H7 (cell line): ENCODE measurements at places on chromosomes 7 and 10. TPM values are rescaled to one million over a fixed set of nuclear protein-coding genes. Genes with fewer than 3 reads are reported as not detected.

DNA sequence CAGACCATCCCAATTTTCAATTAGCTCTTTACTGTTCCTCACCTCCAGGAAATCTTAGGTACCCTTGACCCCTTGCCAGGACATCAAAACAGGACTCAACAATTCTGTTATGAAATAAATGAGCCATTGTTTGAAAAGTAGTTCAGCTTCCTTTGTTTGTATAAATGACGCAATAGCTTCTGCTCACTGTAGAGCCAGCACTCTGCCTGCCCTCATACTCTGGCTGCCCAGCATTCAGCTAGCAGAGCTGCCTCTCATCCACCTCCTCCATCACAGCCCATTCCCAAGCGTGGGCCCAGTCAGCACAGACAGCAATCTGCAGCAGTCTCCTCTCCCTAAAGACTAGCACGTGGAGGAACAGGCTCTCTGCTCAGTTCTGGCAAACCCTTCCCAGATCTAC is 478.6 kb downstream of the GRID1 start:
- no peak for DNase-seq

DNA sequence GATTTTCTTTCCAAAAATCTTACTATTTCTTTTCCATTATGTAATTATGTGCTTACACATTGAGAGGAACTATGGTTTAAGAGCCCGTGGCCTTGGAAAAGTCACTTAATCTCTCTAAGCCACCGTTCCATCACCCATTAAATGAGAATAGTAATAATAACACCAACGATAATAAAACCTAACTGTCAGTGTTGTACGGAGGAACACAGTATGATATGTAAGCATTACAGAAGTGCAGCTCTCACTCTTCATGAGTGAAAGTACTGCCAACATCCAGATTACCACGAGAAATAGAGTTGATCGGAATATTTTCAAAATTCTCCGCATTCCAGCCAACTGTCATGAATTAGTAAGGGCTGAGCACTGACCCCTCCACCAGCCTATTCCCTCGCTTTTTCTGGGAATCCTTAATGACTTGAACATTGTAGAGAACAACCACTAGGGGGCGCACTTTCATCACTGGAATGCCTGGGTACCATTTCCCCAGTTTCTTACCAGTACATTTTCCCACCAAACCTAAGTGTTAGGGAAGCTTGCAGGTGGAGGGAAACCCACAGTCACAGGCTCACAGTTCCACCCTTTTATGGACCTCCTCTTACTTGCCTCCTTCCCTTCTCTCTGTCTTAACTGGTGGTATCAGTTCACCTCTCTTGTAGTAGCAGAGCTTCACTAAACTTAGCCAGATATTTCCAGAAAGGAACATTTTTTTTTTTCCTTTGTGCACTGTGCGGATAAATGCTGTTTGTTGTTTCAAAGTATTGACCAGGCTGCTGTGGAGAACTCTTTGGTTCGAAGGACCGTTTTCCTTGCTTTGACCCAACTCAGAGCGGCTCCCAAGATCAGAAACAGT is 27.8 kb downstream of the NKX2-3 start:
- peak; percentile 72 for DNase-seq

Gene SLC13A1
- not detected in 2 replicates for total RNA-seq

Gene CYP2E1
- total RNA-seq: 0.90 and 1.2 TPM in 2 replicates

Gene TAF6
- total RNA-seq: 104 and 106 TPM in 2 replicates

Gene FGL2
- total RNA-seq: not detected in 2 replicates

GRCh38 chr7:20507157-20507556 is 108.3 kb upstream of the ABCB5 start:
- no peak for DNase-seq

GRCh38 chr7:95092324-95092723 is 184.9 kb downstream of the PPP1R9A start:
- DNase-seq: no peak

- peak; percentile 6 for DNase-seq
Observed at GRCh38 chr7:85806321-85806720, 619.5 kb upstream of the SEMA3D start.

DNA sequence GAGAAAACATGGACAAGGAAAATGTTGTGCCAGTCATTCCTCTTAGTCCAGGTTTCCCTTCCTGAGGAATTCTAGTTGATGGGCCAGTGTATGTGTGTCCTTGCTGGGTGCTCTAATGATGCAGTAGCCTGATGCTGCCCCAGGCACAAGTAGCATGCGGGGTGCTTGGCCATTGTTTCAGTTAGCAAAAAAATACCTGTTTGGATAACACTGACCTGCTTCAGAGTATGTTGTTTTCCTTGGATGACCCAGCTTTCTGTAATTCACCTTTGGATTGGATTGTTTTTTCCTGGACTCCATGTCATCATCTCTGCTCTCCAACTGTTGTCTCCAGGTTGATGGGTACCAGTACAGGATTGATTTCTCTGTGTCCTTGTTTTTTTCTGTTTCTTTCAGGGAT is 169.2 kb downstream of the SND1 start:
- no peak for DNase-seq

Gene AHR
- total RNA-seq: 5.3 and 8.6 TPM in 2 replicates

GRCh38 chr7:130918129-130919052 is 184.4 kb upstream of the KLF14 start:
- no peak for DNase-seq

DNA sequence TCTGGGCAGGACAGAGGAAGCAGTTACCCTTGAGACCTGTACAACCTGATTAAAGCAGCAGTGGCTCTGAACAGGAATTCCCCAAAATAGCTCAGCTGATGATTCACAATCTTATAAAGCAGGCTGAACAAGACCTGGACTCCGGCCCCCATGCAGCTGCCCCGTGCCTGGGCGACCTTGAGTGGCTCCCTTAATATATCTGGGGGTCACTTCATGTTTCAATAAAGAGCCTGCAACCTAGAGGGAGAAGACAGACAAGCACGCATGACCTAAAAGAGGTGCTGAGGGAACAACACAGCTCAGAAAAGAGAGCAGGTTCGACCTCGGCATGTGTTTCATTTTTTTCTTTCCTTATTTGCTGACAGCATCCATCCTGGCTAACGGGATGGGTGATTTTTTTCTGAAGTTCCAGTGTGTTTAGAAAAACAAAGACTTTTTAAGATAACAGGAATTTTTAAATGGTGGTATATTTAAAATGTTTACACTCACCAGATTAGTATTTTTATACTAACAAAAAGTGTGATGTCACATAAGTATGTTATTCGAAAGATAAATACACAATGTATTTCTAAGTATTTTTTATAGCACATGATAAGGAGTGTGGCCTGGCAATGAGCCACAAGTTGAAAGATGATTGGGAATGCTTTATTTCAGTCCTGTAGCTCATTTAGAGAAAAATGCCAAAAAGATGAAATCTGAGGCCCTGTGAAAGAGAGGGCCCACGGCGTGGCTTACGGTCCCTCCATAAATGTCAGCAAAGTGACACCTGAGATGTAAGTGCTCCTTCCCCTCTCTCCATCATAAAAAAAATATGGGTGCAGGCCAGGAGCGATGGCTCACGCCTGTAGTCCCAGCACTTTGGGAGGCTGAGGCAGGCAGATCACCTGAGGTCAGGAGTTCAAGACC is 161.3 kb downstream of the SLIT1 start:
- DNase-seq: no peak
